Pancreas (tissue), 10 donors: ENCODE measurements at places on chromosomes 7 and 10.

DNA sequence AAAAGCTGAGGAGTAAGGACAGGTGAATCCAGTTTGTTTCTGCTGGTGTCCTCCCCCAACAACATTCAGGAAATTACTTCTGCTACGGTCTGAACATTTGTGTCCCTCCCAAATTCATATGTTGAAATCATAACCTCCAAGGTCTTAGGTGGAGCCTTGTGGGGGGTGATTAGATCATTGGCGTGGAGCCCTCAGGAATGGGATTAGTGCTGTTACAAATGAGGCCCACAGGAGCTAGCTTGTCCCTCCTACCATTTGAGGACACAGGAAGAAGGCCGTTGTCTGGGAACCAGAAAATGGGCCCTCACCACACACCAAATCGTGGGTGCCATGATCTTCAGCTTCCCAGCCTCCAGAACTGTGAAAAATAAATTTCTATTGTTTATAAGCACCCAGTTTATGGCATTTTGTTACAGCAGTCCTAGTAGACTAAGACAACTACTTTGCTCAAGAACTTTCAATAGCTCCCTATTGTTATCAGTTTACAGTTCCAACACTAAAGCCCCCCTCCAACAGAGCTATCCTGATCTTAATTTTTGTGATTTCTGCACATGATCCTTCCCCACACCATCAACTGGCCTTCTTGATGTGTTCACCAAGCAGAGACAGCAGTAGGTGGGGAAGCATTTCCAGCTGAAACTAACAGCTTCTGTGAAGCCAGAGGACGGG, 2.1 kb upstream of the LRMDA start:
- no peak for DNase-seq

DNA sequence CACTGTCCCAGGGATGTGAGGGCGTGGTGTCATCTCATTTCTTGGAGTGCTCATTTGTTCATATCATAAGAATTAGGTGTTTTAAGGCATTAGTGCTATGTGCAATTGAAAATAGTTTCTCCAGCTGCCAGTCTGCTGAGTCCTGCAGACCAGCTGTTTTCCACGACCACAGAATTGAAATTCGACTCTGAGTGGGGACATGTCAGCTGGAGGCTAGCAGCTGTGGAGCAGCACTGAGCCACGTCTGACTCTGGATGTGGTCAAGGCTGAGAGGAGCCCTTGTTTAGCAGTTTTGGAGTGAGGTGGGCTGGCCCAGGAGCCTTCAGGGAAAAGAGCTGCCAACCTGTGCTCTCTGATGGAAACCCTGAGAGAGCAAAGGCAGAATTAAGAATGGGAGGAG, 156.3 kb upstream of the GRB10 start:
- DNase-seq, result no peak

- no peak for DNase-seq
Observed at GRCh38 chr7:84231157-84231556, 36.6 kb upstream of the SEMA3A start.

GRCh38 chr10:47438857-47439474, 44.9 kb downstream of the ANXA8 start:
- peak; percentile 70 for DNase-seq

GRCh38 chr10:69572159-69573055, 815 bp downstream of the NEUROG3 start:
- DNase-seq, result no peak

- no peak for DNase-seq
Observed at GRCh38 chr10:79402951-79403350, 42.5 kb downstream of the ZCCHC24 start.

DNA sequence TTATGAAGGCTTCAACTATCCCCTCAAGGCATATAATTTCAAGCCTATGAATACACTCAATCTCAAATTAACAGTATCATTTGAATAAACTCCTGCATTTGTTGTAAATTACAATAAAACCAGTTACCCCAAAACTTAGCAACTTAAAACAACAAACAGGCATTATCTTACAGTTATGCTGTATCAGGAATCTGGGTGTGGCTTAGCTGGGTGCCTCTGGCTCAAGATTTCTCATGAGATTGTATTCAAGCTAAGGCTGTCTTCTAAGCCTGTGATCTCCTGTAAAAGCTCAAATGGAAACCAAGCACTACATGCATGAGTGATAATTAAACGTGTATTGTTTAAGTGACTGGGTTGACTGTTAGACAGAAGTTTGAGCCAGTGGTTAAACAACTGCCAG, 341.0 kb upstream of the PHF14 start:
- DNase-seq, result no peak

DNA sequence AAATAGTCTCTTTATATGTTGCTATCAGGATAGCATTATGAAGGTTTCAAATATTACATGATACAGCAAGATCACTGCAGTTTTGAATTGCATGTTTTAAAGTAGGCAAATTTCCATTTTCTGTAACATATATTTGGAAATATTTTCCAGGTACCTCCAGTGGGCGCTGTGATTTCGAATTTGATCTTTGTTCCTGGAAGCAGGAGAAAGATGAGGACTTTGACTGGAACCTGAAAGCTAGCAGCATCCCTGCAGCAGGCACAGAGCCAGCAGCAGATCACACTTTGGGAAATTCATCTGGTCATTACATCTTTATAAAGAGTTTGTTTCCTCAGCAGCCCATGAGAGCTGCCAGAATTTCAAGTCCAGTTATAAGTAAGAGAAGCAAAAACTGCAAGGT, 299.0 kb downstream of the MALRD1 start:
- DNase-seq, result no peak

DNA sequence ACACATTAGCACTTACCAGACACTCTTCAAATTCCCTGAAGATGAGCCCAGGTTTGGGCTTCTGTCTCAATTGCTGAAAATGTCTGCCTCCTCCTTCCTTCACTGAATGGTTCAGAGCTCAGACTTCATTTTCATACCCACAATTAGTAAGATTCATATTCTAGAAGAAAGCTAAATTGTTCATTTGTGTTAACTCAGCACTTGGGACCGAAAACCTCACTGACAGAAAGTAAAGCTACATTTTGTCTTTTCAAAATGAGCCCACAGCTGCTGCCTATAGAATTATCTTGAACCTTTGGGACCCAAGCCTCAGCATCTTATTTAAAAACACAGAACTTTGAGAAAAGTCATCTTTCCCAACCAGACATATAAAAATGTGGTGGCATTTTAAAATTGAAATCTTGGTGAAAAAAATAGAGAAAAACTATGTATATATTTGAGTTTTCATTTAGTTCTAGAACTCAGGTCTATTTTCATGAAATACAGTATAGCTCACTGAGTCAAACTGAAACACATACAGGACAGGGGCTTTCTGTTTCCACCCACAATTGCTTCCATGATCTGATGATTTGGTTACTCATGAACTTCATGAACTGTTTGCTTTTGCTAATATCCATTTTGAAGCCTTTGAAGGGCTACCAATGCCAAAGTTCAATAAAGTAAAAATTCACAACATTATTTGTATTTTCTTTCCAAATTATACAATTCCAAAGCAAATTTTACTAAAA, 119.1 kb upstream of the PFKP start:
- no peak for DNase-seq

- DNase-seq, result no peak
Observed at GRCh38 chr10:21511095-21511570, 14.3 kb downstream of the SKIDA1 start.

- no peak for DNase-seq
Observed at GRCh38 chr10:18859659-18860058, 188.9 kb upstream of the MALRD1 start.

- no peak for DNase-seq
Observed at GRCh38 chr7:131897790-131898165, 341.4 kb upstream of the PODXL start.

DNA sequence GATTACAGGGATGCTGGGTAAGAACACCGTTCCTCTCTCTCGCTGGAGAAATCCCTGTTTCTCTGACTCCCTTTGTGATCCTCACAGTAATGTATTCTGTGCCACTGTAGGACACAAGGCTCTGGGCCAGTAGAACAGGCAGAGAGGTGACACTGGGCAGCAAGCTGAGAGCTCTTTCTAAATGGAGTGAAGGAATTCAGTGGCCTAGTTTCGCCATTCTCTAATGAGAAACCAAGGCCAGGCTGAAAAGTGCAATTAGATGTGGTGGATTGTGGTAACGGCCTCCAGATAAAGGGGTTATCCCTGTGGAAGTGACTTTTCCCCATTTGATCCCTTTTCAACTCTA, 12.8 kb downstream of the KCTD7 start:
- no peak for DNase-seq

GRCh38 chr10:21047511-21047910, 150.4 kb upstream of the NEBL start:
- DNase-seq, result no peak

- no peak for DNase-seq
Observed at GRCh38 chr7:102317231-102318059, 30.8 kb downstream of the SH2B2 start.

DNA sequence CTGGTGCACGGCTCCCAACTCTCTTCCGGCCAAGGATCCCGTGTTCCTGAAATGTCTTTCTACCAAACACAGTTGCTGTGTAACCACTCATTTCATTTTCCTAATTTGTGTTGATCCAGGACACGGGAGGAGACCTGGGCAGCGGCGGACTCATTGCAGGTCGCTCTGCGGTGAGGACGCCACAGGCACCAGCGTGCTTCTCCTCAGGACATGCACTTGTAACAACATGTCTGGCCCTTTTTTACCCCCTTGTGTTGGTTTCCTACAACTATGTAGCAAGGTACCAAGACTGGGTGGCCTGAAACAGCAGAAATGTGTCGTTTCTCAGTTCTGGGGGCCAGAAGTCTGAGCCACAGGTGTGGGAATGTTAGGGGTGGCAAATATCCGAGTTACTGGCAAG, 18.2 kb downstream of the CALML5 start:
- DNase-seq, result no peak

- no peak for DNase-seq
Observed at GRCh38 chr7:152336754-152337368, 98.9 kb downstream of the KMT2C start.

- DNase-seq, result no peak
Observed at GRCh38 chr10:102281102-102281487, 35.8 kb downstream of the GBF1 start.

- peak; percentile 75 for DNase-seq
Observed at GRCh38 chr7:100965723-100966541, 3.4 kb upstream of the MUC12 start.

DNA sequence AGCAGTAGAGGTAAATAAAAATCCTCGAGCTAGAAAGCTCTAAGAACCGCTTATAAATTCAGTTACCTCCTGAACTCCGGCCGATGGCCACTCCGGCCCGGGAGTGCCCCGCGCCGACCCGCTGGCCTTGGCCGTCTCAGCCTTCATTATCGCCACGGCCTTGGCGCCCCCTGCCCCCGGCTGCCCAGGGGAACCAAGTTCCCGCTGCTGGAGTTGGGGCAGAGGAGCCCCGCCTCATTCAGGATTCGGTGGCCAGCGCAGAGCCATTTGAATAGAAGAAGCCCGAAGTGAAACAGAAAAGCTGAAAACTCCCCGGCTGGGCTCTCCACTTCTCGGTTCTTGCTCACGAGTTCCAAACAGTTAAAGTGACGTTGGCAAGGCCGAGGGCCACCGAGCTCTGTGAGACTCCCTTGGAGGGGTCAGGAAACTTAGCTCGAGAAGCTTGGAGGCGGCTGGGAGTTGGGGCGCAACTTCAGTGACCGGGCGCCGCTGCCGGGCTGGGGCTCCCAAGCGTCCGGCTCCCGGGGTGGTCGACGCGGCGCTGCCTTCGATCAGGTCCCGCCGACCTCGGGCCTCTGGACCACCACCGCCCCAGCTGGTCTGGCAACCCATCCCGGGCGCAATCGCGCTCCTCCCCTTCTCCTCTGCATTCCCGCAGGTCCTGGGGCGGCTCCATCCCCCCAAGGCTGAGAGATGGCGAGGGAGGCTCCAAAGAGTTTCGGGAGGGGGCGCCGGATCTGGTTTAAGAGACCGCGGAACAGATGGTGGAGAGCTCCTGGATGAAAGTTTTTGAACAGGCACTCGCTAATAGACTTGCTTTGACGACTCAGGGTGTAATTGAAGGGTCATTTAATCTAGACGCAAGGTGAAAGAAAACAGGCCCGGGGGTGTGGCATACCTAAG, 5.8 kb upstream of the FEZF1 start:
- DNase-seq, result no peak

DNA sequence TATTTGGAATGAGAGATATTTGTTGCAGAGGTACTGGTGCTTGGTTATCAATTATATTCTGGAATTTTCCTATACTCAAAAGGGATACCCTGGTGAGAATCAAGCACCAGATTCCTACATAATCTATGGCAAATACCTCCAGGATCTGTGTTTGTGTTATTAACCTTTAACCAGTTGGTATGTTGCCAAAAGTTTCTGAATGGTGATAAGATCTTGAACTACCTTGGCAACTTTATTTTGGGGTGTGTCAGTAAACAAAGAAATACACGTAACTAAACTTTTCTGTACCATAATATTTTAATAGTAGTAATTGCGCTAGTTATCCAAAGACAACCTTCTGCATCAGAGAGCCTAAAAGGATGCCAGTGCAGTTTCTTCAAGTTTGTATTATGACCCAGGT, 13.4 kb downstream of the SCIN start:
- no peak for DNase-seq

DNA sequence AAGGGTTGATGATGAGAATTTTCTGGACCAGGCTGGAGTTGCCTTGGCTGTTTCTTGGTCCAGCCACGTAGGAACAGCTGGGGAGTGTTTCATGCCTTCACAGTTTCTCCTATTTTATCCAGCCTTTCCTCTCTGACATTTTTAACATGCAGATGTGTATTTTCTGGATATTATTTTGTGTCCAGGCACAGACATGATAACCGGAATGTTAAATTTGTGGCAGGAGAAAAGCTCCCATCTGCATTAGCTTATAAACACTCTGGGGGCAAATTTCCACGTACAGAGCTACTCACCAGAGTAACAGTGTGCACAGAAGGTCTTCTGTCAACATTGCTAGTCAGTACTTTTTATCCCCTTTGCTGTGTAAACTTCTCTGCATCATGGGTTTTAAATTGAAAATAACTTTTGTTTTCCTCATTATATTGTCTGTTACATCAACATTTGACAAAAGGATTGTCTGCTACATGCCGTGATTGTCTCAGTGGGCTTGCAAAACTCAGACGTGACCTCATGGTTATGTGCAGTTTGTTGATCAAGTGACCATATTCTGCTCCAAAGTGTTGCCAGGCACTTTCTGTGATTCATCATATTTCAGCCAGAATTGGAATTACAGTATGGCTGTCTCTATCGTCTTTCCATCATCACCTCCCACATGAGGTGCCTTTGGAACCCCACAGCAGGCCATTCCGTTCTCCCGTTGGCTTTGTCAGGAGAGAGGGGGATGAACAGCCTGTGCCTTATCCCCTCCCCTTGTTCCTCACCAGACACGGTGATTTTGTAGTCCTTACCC, 41.4 kb downstream of the INSYN2A start:
- no peak for DNase-seq

DNA sequence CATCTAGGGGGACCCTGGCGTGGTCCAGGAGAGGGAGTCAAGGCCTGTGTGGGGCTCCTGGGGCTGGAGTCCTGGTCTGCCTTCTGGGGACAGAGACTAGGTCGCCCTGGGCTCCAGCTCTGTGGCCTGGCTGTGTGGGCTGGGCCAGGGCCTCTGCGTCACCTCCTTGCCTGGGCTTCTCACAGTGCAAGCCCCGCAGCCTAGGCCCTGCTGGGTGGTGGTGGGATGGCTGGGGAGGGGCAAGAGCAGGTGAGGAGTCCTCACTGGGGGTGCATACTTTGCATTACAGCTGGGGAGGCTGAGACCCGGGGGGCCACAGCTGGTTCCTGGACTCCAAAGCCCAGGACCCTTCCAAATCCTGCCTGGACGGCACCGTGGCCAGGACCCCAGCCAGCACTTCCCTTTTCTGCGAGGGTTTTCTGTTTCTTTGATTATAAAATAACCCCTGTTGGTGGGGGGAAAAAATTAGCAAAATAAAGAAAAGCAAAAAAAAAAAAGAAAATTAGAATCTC, 23.5 kb downstream of the PWWP2B start:
- peak; percentile 81 for DNase-seq
